Smooth muscle cell of the brain vasculature (primary cell): ENCODE measurements at places on chromosomes 2 and 18.

- no peak for DNase-seq
Measured at GRCh38 chr18:42264497-42264896, 309.5 kb downstream of the PIK3C3 start.

DNA sequence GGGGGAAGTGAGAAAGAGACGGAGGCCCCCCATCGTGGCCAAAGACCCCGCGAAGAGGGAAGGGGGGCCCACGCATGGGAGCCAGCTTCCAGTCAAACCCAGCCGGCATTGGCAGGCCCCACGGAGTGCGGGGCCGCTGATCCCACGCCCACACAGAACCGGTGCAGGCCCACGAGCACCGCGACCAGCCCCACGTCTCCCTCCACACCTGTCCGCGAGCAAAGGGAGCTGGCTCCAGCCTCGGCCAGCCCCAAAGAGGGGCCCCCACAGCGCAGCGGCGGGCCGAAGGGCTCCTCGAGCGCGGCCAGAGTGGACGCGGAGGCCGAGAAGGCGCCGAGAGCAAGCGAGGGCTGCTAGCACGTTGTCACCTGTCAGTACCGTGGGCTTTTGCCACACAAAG, 125.0 kb upstream of the TWIST2 start:
- no peak for DNase-seq

- DNase-seq, result no peak
Measured at GRCh38 chr2:54559006-54559445, 102.9 kb downstream of the SPTBN1 start.

GRCh38 chr2:223897669-223898330, 47.3 kb downstream of the WDFY1 start:
- DNase-seq, result no peak
